ENCODE measurements at places on chromosomes 5 and 9.

DNA sequence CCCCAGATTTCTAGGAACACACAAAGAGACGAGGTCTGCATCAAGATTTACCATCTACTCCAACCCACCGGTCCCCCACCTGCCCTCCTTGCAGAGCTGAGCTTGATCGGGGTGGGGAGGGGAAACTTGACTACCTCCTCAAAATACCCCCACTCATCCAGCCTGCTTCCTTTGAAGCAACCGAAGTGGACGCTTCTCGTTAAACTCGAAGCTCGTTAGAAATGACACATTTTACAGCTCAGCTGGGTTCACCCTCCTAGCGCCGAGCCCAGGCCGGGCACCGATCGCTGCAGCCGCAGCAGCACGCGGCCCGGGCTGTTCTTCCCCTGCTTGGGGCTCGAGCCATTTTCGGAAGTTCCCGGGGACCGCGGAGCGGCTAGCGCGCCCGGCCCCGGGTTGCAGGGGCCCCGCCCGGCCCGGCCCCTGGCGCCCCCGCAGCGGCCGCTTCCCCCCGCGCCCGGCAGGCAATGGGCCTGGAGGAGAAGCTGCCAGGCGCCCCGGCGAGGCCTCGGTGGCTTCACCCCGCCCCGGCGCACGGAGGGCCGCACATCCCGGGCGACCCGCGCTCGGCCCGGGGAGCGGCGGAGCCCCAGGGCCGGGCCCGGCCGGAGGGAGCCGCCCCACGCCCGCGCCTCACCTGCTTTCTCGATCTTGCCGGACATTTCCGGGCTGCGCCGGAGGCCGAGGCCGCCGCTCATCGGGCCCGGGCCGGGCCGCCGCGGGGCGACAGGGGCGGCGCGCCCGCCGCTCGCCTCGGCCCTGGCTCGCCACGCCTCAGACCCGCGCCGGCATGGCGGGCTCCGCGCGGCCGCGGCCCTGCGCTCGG lies 530 bp downstream of the RAPGEF1 start:
- no peak for DNase-seq

GRCh38 chr5:23506329-23507236 lies 826 bp upstream of the PRDM9 start:
- no peak for DNase-seq

GRCh38 chr5:5381310-5381913 lies 41.1 kb upstream of the ICE1 start:
- no peak for DNase-seq

GRCh38 chr5:134242146-134242545 lies 16.3 kb upstream of the PPP2CA start:
- no peak for DNase-seq

DNA sequence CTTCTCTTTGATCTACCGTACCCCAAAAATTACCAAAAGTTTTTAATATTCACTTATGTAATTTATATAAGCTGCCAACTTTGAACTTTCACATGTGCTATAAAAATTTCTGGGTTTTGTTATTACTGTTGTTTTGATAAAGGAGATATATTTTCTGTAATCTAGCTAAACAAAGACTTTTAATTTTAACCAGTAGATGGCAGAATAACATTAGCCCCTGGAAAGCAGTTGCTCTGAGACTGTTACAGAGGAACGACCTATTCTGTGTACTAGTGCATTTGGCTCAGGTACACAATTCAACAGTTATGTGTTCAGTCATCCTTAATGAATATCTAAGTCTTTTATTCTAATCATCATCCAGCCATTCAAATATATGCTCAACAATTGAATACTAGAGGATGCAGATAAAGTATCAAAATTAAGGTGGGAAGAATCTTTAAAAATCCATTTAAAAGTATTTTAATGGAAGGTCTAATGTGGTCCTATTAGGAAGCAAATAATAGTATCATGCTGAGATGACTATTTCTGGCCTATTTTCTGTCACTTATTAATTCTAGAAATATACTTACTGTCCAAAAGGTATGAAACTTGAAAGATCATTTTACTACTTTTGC lies 8.6 kb downstream of the KLHL9 start:
- DNase-seq: no peak

GRCh38 chr9:20650750-20651299 lies 28.5 kb upstream of the MLLT3 start:
- no peak for DNase-seq

DNA sequence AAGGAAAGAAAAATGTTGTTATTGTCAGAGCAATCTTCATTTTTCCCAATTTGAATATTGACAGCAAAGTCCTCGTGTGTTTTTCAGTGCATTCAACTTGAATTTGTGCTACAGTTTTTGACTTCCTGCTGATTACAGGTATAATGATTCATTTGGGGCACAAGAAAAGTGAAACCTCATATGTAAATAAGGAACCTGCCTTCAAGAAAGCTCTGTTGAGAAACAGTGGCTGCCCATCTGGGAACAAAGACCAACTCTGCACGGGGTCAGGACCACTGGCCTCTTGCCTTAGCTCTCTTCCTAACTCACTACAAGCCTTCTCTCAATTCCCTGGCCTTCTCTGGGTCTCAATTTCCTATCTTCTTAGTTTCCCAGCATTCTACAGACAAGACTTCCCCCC lies 21.0 kb downstream of the TIMD4 start:
- DNase-seq: no peak

GRCh38 chr5:105639511-105639910 lies 2031.2 kb downstream of the EFNA5 start:
- no peak for DNase-seq

DNA sequence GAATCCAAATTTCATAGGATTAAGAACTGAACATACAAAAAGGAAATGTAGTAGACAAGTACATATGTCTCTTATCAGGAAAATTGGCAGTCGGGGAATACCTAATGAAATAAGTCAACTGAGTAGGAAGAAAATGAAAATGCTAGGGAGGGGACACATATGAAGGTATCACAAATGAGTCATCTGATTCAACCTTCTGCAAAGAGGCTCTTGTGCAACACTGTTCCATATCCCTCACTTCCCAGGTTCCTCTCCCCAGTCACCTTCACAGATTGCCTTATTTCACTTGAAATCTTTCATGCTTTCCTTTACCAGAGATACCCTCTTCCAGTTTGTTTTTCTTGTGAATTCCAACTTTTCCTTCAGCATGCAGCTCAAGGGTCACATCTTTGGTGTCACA lies 139.0 kb downstream of the RFX3 start:
- no peak for DNase-seq

DNA sequence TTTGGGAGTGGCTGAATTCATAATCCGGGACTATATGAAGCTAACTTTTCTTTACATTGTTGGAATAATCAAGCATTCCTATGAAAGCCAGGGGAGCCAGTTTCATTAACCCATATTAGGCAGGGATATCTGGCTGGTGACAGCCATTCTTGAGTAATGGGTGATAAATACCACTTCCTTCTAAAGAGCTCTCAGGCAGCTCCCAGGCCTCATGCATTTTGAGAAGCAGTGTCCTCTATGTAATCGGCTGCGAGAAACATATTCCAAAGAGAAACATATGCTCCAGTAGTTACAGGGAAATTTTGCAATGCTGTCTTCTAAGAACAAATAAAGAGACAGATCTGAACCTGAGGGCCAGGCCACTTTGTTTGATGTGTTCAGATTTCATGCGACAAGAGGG lies 83.1 kb downstream of the MSX2 start:
- no peak for DNase-seq

DNA sequence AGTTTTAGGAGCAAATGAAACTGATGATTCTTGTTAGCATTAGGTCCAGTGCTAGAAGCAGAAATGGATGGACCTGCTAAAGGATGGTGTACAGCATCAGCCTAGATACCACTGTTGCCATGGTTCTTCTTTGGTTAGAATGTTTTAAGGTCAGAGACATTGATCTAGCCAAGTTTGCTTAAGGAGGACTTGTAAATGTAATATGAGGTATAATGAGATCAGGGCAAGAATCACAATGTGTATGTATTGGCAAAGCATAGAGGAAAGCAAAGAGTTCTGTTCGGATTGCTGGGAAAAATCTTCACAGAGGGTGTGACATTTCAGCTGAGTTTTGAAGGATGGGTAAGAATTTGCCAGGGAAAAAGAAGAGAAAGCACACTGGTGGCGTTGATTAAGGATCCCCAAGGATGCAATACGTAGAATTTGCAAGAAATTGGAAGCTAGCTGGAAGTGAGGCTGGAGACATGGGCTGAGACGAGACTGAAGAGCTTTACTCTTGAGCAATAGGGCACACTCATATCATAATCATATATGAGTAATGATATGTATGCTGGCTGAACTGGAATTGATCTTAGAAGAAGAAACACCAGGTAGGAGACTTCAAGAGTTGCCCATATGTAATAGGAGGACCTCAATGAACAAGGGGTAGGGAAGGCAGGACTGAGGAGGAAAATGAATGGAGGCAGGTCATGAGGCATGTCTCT lies 102.0 kb downstream of the ZNF462 start:
- no peak for DNase-seq

DNA sequence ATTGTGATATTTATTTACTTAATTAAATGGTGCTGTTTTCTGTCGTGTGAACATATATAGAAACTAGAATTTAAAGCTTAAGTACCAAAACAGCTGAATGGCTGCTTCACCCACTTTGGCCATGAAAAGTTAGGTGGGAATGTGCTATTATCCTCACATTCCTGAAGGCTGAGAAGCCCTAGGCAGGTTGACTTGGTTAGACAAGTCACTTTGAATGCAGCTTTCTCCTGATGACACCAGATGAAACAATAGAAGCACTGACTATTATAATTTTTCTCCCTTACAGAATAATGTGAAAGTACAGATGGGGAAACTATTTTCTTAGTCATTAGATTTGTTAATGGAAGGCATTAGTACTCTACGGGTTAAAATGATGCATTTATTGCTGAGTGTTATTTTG lies 65.1 kb upstream of the C5orf46 start:
- DNase-seq: no peak

DNA sequence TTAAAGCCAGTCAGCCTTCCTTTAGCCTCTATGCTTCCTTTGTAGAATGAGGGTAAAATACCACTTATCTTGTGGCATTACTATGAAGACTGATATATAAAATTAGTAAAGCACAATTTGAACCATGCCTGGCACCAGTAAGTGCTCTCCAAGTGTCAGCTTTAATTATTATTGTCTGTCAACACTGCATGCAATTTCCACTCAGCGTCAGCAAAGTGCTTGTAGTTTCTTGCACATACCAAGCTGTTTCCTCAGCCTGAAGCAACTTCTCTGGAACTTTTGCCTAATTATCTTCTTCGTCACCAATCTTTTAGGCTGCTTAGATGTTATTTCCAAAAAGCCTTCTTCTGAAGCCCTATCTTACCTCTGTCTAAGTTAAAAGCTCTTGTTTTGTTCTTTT lies 177.3 kb downstream of the CDC42SE2 start:
- no peak for DNase-seq

- DNase-seq: no peak
Observed at GRCh38 chr5:143229426-143229895, 174.0 kb downstream of the NR3C1 start.

- no peak for DNase-seq
Observed at GRCh38 chr5:80577707-80578106, 7.6 kb upstream of the ANKRD34B start.

- DNase-seq: no peak
Observed at GRCh38 chr9:109843641-109844040, 63.6 kb downstream of the PALM2AKAP2 start.

DNA sequence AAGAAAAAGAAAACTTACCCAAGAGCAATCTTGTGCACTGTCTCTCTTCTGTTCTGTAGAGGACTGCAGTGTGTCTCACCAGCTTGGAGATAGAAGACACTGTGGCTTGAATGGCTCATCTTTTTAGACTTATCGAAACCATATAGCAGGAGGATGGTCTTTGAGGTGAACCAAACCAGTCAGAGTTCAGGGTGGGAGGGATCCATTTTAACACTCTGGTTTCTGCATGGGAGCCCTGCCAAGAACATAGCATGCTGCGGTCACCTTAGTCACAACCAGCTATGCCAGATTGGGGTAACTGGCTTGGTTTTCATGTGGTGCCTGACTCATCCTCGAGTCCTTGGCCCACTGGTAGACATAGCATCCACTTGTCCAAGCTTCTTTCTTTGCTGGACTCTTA lies 135.1 kb downstream of the PAPPA start:
- DNase-seq: no peak

DNA sequence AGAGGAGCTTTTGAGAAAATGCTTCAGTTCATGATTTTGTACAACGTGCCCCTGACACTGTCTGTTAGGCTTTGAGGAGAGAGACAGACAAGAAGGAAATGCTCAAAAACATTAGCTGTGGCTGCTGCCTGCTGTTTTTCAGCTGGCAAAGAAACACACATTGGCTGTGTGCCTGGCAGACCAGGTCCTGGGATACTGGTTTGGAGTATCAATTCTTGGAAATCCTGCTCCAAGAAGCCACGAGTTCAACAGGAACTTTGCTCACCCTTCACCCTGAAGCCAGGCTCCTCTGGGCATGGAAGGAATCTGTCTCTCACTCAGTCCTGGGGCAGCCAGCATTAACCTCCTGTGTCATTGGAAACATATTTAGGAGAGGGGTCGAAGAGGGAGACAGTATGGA lies 245.5 kb downstream of the AUH start:
- DNase-seq: no peak

GRCh38 chr9:15211160-15211814 lies 95.7 kb downstream of the TTC39B start:
- DNase-seq: peak; percentile 26

GRCh38 chr5:126471247-126471646 lies 48.0 kb downstream of the GRAMD2B start:
- no peak for DNase-seq

- no peak for DNase-seq
Observed at GRCh38 chr9:127586096-127586495, 26.0 kb upstream of the STXBP1 start.

GRCh38 chr5:132387640-132388117 lies 18.2 kb downstream of the SLC22A5 start:
- DNase-seq: no peak

- no peak for DNase-seq
Observed at GRCh38 chr5:103674251-103674650, 111.7 kb upstream of the NUDT12 start.

- no peak for DNase-seq
Observed at GRCh38 chr5:32504989-32505596, 60.6 kb upstream of the ZFR start.

GRCh38 chr5:135353952-135354721 lies 44.9 kb downstream of the MACROH2A1 start:
- DNase-seq: no peak

DNA sequence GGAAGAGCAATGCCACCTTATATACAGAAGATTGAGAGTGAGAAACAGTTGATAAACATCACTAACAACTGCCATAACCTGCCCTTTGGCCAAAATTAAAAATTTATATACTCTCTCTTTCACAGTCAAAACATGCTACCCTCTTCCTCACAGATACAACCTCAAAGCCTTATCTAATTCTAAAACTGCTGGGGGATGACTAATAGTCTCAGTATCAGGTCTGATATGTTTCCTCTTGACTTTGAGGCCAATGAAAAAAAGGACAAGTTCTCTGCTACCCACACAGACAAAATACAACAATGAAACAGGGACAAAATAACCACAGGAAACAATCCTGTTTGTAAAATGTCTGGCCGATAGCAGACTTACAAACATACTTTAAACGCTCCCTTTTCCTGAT lies 485.6 kb upstream of the NUDT12 start:
- DNase-seq: no peak

DNA sequence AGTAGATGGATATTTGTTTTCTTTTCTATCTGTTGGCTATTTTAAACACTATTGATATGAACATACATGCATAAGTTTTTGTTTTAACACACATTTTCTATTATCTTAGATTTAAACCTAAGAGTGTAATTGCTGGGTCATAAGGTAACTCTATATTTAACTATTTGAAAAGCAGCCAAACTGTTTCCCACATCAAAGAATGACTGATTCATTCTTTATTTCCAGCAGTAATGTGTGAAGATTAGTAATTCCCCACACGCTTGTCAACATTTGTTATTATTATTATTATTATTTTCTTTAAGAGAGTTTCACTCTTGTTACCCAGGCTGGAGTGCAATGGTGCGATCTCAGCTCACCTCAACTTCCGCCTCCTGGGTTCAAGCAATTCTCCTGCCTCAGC lies 1495.8 kb downstream of the EFNA5 start:
- no peak for DNase-seq

All from activated T-helper 1 cell treated with anti-CD3 and anti-CD28 coated beads, Interleukin-2, amount 50 U/mL, for 16 hours (primary cell).